ENCODE measurements at places on chromosomes 1 and 21.

- no peak for DNase-seq
Observed at GRCh38 chr1:155966750-155967149, 11.6 kb downstream of the ARHGEF2 start.

GRCh38 chr1:168482106-168482505, 61.7 kb downstream of the XCL2 start:
- no peak for DNase-seq

GRCh38 chr1:67517046-67517445, 86.8 kb upstream of the SERBP1 start:
- DNase-seq, result no peak

DNA sequence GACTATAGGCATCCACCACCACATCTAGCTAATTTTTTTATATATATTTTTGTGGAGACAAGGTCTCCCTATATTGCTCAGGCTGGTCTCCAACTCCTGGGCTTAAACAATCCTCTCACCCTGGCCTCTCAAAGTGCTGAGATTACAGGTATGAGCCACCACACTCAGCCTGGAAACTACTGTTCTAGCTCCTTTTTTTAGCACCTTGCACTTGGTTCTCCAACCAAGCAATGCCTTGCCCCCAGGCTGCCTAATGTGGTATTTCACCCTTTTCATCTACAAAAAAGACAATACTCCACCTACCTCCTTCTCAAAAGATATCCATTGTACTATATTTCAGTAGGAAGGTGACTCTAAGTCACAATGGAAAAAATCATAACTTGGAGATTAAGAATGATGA, 6.7 kb downstream of the ARNT start:
- DNase-seq, result no peak

GRCh38 chr1:186461014-186461413, at the start of gene PDC:
PDC (minus strand) TSS chr1:186461114; CDS start chr1:186449459, 11,655 bp downstream.
- no peak for DNase-seq

DNA sequence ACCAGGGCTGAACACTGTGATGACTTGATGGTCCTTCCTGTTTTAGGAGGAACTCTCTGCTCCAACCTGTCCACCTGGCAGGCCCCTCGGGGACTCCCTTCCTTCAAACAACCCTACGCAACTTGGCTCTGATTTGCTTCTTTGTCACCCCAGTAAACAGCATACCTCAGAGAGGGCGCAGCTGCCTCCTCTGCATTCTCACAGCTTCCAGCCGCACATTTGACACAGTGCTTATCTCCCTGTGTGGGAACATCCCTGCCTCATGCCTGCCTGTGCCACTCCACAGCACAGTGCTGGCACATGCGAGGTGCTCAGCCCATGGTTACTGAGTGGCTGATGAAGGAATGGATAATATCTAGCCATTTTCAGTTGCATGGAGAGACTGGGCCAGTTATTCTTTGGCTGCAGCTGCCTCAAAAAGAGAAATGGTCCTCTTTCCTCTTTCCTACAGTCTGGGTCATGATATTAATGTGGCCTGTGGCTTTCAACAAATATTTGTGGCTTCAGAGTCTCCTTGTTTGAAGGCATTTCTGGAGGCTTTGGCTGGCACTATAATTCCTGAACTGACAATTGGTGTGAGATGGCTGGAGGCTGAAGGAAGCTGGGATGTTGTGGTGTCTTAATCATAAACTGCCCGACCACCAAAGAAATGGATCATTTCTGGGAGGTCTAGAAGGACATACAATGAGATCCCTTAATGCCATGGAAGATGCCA, 77.9 kb downstream of the TENT5C start:
- no peak for DNase-seq
